Activated T-cell treated with anti-CD3 and anti-CD28 coated beads for 4 hours (primary cell): ENCODE measurements at places on chromosomes 1 and 21.

- DNase-seq, result no peak
These were observed 26.1 kb downstream of the ZP4 start for GRCh38 chr1:237864338-237865244.

DNA sequence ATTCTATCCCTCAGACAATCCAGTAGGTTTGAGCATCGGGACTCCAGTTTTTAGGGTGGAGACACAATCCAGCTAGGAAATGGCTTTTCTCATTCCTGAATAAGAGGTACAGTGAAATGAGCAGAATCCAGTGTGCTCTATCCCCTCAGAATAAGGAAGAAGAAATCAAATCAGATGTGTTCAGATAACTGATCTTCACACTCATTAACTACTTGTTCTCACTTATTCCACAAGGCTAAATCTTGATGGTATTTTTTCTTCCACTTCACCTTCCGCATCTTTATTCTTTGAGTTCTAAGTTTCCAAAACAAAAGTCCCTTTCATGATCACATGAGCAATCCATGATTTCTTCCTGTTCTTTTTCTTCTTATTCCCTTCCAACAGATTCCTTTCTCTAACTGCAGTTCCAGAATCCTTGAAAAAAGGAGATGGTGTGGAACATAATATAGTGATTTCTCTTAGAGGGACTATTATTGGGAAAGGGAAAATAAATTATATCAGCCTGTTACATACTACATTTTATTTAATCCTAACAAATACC is 1.7 kb downstream of the SYT11 start:
- DNase-seq, result no peak

- peak; percentile 43 for DNase-seq
These were observed 382 bp downstream of the GPBP1L1 start for GRCh38 chr1:45686015-45686287.

DNA sequence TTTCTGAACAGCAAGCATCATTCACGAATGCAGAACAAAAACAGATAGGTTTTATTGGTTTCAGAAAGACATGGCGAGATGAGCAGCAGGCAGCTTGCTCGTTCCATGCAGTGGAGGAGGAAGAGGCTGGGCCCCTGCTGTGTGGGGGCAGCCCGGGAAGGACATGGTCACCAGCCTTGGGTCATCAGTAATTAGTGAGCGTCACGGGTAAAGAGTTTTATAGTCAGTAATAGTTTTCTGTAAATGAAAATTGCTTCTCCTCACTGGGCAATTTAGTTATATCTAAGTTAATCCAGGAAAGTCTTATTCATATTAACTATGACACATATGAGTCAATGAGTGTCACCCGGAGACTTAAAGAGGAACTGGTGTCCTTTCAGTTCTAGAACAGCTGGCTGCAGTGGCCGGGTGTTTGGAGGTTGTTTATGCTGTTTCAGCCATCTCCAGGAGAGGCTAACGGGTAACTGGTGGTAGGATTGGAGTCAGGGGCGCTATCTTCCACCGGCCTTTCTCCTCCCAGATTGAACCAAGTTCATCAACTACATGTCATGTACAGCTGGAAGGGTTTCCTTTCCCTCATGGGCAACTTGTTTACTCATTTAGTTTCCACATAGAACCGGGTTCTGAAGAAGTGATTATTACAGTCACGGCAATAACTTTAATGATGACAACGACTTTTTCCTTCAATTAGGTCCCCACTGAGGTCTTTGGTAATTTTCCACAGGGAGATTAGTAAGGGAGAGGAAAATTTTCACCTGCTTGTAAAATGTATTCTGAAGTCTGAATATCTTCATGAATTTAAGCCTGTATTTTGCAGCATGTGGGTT is 34.6 kb upstream of the SLC45A1 start:
- DNase-seq, result no peak

DNA sequence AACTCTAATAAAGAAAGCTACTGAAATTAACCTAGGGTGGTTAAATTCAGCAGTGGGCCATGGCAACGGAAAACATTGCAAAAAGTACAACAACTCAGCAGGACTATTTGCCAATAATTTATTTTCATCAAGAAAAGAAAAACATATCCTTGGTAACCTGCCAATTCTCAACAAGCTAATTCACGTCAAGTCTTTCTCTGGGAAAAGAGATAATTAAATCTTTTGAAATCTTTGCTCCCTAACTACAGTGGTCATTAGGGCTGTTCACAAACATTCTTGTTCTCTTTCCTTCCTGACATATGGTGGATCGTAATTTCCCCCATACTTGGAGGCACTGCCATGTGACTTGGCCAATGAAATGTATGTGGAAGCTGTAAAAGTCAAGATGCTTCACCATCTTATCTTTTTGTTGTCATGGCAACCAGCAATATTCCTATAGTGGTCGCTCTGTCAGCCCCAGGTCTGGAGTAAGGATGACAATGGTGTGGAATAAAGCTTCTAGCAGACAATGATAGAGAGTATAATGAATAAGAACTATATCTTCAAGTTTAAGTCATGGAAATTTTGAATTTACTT is 29.6 kb upstream of the ZNF326 start:
- no peak for DNase-seq

DNA sequence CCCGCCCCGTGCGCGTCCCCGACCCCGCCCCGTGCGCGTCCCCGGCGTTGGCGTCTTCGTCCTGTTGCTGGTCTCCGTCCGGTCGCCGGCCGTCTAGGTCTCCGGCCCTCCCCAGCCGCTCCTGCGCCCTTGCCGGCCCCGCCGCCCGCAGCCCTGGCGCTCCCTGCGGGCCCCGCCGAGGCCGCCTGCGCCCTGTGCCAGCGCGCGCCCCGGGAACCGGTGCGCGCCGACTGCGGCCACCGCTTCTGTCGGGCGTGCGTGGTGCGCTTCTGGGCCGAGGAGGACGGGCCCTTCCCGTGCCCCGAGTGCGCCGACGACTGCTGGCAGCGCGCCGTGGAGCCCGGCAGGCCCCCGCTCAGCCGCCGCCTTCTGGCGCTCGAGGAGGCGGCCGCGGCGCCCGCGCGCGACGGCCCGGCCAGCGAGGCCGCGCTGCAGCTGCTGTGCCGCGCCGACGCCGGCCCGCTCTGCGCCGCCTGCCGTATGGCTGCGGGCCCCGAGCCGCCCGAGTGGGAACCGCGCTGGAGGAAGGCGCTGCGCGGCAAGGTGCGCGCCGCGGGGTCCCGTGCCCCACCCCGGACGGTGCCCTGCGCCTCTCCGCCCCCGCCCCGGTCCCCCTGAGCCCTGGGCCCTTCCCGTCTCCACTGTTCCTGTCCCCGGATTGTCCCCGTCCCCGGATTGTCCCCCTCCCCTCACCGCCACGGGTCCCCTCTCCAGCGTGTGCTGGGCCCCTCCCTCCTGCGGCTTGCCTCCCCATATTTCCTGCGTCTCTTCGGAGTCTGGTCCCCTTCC is at the start of gene RNF187:
TSS of gene RNF187 (plus strand) at position 47 of the 789 bp plus-strand sequence.
- DNase-seq, result peak; percentile 77

DNA sequence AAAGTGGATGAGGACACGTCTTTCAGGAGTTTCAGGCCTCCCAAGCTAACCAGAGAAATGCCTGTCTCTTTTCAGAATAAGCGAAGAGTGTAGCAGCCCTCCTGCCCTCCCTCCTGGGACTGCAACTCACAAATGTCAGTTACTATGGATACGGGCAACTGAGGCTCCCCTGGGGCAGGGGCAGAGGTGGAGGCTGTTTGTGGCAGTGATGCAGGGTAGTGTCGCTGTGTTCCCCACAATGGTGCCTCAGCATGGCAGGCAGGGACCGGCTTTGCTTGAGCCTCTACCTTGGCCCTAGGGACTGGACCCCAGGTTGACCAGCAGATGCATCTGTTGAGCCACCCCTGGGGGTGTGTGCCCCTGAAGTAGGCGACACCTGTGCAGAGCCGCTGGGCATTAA is 10.2 kb downstream of the NFASC start:
- no peak for DNase-seq

DNA sequence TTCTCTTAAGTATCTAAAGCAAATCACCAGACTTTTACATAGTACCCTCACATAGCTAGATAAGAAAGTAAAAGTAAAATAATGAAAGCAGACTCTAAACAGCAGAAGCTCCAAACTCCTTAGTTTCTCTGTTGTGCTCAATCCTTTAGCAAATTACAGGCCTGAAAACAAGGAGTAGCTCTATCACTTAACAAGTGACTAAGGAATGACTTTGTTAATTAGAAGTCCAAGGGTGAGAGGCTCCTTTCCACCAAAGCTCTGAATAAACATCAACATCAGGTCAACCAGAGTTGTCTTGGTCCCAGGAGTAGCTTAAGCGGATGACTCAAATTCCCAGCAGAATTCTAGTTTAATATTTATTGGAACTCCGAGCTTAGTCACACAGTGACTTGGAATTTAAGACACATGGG is 5.9 kb downstream of the NRIP1 start:
- no peak for DNase-seq

DNA sequence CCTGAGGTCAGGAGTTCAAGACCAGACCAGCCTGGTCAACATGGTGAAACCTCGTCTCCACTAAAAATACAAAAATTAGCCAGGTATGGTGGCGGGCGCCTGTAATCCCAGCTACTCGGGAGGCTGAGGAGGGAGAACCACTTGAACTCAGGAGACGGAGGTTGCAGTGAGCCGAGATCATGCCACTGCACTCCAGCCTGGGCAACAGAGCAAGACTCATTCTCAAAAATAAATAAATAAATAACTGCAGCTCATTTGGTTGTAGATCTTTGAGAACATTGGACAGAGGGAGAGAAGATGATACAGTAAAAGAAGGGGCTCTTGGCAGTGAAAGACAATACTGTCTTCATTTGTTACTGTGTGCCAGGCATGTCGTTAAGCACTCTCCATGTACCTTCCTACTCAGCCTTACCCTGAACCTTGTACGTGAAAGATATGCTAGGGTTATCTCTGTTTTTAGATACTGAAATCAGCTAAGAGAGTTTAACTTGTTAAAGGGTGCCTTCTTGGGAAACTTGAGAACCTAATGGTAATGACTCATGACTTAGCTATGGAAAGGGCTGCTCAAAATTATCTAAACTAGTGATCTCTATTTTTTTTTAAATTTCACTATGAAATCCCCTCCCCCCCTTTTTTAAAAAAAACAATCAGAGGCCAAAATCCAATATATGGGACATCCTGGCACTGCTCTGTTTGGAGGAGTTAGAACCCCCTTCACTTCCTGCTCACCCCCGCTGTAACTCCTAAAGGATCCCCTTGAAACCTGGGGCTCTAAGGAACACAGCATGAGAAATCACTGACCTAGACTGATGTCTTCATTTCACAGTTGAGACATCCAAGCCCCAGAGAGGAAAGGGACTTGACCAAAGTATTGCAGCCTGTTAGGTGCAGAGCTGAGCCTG is 6.8 kb upstream of the KPNA6 start:
- DNase-seq, result no peak

DNA sequence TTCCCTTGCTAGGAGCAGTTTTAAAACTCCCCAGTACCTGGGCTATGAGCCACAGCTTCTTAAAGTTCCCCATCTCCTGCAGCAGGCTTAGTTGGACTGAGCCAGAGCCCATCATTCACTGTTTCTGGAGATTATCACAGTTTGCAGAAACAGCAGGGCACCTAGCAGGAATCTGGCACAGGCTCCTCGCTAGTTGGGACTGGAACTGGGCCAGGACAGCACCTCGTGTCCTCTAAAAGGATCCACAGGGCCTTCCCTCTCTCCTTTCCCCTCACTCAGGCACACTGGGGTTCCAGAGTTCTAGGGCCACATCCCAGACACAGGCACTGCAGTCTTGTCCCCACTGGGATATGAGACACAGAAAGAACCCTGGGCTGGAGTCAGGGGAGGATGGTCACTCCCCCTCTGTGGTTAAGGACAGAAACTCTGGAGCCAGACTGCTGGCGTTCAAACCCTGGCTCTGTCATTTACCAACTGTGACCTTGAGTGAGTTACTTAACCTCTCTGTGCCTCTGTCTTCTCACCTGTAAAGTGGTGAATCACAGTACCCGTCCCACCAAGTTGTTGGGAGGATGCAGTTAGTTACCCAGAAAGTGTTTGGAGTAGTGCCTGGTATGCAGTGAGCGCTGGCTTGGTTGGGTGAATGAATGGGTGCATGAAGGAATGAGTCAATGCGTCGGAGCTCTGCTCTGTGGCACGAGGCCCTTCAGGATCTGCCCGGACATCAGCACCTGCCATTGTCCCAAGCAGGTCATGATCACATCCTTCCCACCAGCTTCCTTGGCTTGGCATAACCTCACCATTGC is 18.8 kb upstream of the ECE1 start:
- no peak for DNase-seq

DNA sequence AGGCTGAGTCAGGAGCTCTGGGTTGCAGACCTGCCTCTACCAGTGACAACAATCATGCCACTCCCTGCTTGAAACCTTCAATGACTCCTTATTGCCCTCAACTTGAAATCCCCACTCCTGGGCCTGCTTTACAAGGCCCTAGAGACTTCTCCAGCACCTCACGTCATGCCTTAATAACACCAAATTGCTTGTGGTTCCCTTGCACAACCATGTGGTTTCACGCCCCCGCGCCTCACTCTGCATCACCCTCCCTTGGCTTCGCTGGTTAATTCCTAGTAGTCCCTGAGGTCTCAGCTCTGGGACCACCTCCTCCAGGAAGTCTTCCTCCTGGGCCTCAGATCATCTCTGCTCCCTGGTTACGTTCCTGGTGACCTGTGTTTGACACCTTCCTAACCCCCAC is 33.0 kb downstream of the EPHA2 start:
- DNase-seq, result peak; percentile 33

DNA sequence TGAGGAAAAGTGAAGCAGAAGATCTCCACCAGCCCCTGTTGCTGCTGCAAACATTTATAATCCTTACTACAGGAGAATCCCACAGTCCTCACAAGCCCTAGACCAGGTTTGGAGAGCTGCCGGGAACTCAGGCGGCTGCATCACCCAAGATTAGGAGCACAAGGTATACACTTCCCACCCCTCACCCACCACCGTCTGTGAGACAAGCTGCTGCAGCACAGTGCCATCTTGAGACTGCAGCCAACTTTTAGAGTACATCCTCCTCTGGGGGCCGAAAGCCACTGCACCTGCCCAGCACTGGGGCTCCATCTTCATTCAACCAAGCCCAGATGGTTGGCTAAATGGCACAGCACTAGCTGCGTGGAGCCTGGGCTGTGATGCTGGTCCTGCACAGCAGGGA is 13.8 kb downstream of the OLFML3 start:
- no peak for DNase-seq

DNA sequence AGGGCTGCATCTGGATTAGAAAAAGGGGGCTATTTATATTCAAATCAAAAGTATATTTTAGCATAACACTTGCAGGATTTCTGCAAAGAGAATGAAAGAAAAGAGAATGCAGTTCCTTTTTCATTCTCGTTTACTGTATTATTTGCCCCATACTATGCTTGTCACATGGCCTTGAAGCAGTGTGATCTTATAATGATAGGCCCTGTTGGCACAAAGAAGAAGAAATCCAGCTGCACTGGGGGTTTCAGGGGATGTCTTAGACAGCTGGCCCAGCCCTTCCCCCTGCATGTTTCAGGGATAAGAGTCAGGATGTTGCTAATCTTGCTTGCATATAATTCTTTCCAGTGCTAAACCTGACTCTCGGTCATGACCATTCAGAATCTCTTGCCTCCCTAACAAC is 369.5 kb downstream of the SEC16B start:
- no peak for DNase-seq

DNA sequence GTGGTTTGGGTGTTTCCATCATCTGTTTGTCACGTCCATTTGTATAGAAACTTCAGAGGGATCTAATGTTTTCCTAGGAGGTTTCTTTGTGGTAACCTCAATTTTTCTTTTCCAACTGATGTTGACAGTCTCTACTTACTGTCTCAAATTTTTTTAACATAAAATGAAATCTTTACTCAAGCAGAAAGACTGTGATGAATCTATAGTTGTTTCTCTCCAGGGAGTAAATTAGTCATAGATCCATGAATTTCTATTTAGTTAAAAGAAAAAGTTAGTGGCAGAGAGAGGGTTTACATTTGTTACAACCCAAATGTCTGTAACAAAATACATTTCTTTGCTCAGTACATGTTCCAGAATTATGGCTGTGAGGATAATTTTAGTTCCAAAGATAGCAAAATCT is 161.6 kb downstream of the DISP1 start:
- no peak for DNase-seq

GRCh38 chr1:208110296-208110695 is 133.9 kb downstream of the PLXNA2 start:
- no peak for DNase-seq
